ENCODE measurements at places on chromosomes 1 and 21.
A peak's percentile ranks its signal among the peaks of the same experiment; 100 is the strongest.

- no peak for DNase-seq
Observed at GRCh38 chr1:113199760-113200455, 126.9 kb downstream of the LRIG2 start.

GRCh38 chr1:18482721-18483425 lies 2.1 kb downstream of the KLHDC7A start:
- no peak for DNase-seq

GRCh38 chr1:87615901-87616300 lies 287.2 kb downstream of the LMO4 start:
- no peak for DNase-seq

DNA sequence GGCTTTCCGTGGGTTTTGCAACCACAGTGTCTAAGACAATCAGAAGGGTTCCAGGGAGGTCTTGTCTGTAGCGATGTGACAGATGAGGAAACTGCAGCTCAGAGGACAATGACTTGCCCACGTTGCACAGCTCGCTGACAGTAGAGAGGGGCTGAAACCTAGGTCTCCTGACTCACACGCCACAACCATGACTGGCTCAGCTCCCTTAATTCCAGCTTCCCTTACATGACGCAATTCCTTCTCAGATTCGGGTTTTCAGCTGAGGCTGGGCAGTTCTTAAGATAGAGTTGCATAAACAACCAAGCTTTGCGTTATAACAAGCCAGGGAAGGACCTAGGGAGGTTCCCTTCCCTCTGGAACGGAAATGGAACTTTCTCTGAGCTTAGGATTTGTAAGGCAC lies 36.3 kb downstream of the DHCR24 start:
- DNase-seq, result no peak

DNA sequence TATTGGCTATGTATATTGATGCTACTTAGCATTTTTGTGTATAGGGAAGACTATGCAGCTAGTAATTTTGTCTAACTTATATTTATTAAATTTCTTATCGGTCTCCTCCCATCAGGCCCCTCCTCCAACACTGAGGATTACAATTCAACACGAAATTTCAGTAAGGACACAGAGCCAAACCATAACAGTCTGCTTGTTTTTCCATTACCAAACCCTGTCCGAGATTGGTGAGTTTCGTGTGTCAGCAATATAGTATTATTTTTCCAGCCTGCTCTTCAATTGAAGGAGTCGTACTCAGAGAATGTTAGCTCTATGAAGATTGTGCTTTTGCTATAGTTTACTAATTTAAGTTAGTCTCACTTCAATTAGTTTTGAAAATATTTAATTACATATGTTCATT lies 1495.3 kb downstream of the MRPL39 start:
- no peak for DNase-seq

GRCh38 chr1:82646888-82647287 lies 846.2 kb downstream of the ADGRL2 start:
- no peak for DNase-seq

GRCh38 chr1:59446257-59446901 lies 149.5 kb downstream of the FGGY start:
- DNase-seq, result no peak

DNA sequence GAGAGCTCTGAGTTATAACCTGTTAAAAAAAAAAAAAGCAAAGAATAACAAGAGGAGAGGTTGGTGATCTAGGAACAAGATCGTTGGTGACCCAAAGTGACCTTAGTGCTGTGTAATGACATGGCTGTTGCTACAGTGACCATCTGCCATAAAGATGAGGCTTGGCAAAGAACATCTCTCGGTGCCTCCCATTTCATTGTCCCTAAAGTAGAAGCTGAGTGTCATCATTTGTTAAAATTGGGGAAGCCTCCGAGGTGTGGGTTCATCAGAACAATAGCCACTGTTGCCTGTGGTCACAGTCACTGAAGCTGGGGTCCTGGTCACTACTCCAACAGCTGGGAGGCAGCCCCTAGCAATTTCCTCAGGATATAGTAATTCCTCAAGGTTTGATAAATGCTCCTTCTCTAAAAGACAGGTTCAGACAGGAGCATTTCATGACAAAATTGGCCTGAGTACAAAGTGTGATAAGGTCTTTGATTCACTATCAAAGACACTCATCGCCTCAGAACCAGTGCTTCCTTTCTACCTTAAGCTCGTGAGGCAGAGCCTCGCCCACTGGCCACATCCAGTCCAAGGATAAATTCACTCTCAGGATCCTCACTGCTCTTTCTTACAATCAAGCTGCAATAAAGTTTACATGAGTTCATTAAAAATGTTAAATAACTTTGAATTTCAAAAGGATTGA lies 81.9 kb upstream of the RGS2 start:
- no peak for DNase-seq

- no peak for DNase-seq
Observed at GRCh38 chr1:214418391-214418790, 133.0 kb downstream of the PTPN14 start.

- DNase-seq, result no peak
Observed at GRCh38 chr1:154777154-154777553, 92.9 kb downstream of the KCNN3 start.

DNA sequence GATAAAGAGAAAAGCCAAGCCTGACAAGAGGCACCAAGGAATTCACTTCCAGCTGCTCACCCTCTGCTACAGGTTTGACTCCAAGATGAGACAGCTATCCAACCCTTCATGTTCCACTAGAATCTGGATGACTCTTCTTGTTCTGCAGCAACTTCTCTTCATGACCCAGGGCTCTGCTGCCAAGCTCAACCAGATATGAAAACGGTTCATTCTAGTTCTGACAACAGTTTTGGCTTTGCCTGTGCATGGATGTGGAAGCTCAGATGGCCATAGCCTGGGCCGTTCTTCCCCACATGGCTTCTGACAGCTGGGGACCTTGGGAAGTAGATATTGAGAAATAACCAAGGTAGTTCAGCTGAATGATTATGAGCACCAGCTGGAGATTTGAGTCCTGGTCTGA lies 13.7 kb downstream of the PI4KB start:
- DNase-seq, result no peak

DNA sequence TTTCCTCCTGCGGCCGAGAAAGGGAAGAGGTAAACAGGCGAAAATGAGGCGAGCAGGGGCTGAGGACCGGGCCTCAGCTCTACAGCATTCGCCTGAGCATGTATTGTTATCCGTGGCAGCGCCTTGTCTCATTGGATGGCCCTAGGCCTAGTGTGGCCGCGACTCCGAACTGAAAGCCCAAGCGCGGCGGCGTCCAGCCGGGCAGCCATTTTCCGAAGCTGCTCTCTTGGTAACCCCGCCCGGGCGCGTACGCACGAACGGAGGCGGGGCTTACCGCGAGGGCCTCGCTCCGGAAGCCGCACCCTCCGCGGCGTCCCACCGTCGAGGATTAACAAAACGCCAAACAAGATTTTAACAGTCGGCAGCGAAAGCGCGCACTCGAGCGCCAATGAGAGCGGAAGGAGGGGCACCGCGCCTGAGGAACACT lies 797 bp upstream of the USP1 start:
- DNase-seq, result peak; percentile 99

DNA sequence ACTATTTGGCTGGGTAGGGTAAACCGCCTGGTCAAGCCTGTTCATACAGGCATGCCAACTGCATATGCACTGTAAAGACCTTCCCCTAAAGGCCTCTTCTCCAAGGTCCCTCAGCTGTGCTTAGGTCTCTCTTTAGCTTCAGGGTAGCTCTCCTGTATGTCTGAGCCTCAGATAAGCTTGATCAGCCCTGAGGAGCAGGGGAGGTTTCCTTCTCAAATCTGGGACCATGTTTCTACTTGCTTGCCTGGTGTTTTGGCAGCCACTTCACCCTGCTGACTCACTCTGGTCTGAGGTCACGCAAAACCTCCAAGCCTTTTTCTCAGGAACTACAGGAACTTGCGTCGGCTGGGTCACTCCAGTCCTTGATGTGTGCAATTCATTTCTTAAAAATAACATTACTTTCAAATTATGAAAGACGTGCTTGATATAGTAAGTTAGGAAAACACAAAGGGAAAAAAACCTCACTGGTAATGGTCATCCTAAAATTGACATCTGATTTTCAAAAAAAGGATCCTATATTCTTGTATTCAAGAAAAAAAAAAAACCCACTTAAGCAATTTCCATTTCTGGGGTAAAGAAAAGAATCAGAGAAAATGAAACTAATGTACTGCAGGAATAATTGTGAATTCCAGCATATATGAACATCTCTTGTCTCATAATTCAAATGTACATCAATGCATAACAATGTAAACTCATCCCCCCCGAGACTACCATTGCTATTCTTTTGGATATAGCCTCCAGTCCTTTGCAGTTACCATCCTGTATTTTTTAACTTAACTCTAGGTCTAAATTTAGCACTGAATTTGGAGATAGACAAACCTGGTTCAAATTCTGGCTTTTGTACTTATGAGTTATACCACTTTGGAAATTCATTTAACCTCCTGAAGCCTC lies 24.8 kb upstream of the RNF19B start:
- no peak for DNase-seq

GRCh38 chr1:175877939-175878737 lies 134.7 kb upstream of the TNR start:
- DNase-seq, result no peak

DNA sequence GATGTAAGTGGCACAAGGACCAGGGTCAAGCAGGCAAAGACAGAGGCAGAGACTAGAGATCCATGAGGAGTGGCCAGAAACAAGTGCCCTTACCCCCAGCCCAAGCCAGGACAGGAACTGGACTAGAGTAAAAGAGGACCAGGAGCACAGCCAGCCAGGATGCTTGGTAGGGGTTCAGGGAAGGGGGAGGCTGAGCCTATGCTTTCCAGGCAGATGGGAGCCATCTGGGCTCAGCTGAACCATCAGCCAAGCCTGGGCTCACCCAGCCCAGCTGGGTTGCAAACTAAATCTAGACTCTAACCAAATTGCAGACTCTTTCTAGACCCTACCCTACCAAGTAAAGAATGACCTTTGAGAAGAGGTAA lies 15.2 kb downstream of the PDZK1IP1 start:
- no peak for DNase-seq

- peak; percentile 34 for DNase-seq
Observed at GRCh38 chr1:152654110-152654509, 9.1 kb upstream of the LCE2D start.

- DNase-seq, result no peak
Observed at GRCh38 chr21:45407629-45408247, 2.8 kb downstream of the COL18A1 start.

All from HAP-1 (cell line).